ENCODE measurements at places on chromosomes 1 and 21.

- DNase-seq, result no peak
Measured at GRCh38 chr1:50852889-50853288, 107.2 kb downstream of the FAF1 start.

GRCh38 chr1:243315455-243315854 is 59.6 kb downstream of the SDCCAG8 start:
- DNase-seq, result no peak

DNA sequence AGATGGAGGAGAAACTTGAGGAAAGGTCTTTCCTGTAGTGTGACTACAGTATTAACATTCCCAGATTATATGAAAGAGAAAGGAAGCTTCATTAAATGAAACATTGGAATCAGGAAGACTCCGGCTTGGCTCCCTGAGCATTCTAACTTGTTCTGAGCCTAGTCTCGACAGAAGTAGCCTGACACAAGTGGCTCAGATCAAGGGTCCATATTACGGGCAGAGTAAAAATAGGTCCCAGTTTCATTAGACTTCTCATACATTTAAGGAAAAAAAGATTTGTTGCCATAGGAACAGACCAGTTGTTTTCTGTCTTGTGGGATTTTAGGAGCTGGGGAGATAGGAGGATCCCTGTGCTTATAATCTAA is 12.8 kb downstream of the SMAP2 start:
- DNase-seq, result no peak

- no peak for DNase-seq
Measured at GRCh38 chr1:14163246-14163645, 435.2 kb upstream of the KAZN start.

- DNase-seq, result no peak
Measured at GRCh38 chr1:145922266-145922665, 3.7 kb upstream of the PEX11B start.

GRCh38 chr1:91400133-91400725 is 4.4 kb downstream of the HFM1 start:
- no peak for DNase-seq

DNA sequence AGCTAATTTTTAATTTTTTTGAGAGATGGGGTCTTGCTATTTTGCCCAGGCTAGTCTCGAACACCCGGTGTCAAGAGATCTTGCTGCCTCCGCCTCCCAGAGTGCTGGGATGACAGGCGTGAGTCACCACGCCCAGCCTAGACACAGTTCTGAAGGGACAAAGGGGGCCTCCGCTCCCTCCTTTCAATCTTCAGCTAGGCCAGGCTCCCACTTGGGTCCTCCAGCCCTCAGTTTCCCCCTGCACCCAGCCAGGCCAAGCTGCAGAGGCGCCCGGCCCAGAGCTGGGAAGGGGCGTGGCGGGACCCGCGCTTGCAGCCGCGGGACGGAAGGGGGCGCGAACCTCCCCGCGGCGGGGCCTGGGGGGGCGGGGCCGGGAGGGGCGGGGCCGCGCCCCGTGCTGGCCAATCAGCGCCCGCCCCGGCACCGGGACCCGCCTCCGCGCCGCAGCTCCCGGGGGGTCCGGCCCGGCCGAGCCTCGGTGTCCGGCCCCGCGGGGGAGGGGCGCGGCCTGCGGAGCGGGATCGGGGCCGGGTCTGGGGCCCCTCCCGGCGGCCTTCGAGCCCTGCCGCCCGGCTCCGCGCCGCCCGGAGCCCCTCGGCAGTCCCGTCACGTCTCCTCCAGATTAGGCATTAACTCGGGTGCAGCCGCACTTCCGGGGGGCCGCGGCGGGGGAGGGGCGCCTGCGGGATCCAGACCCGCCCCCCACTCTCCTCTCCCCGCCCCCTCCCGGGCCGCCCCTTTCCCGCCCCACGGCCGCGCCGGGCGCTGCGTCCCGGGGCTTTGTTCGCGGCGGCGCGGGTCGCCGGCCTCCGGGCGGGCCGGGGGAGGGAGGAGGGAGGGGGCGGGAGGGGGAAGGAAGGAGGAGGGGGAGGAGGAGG is 559 bp upstream of the AGRN start:
- DNase-seq, result peak; percentile 92

DNA sequence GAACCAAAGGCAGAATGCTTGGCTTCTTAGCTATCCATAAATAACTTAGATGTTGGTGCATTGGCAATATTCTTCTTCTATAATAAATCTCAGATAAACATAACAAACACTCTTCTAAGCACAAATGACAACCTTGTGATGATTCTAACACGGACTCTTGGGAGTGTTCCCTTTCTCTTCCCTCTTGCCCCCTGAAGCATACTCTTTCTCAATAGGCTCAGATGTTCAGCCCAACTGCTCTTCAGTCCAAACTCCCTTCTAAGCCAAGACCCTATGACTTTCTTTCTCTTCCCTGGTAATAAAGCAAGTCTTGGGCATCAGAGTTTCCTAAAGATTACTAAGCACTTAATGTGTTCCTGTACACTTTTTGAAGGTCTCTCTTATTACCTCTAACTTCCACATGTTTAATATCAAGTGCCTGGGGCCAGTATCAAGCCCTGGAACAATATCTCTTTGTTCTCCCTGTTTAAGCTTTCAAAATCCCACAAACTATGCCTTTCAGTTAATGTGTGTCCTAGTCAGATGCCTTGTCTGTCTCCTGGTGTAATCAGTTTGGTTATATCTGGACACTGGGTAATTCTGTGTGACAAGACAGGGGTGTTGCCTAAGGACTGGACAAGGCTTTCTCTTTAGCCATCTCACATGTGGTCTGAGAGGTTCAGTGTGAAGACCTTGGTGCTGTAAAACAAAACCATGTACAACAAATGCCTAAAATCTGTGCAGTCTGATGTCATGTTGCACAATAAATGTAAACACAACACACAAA is 92.9 kb upstream of the IVNS1ABP start:
- DNase-seq, result no peak

DNA sequence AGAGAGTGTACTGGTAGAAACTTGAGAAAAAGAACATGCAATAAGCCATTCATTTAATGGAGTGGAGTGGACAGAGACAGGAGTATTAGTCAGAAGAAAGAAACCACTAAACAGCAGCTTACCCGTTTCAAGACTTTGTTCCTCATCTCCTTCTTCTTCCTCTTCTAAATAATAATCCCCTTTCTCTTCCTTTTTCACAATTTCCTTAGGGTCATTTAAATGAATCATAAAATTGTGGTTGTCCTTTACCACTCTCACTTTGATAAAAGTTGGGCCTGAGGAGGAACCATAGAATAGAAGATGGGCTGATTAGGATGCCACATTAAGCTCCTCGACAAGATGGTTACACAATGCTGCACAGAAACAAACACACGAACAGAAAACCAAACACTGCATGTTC is 109.6 kb downstream of the WDR3 start:
- no peak for DNase-seq

DNA sequence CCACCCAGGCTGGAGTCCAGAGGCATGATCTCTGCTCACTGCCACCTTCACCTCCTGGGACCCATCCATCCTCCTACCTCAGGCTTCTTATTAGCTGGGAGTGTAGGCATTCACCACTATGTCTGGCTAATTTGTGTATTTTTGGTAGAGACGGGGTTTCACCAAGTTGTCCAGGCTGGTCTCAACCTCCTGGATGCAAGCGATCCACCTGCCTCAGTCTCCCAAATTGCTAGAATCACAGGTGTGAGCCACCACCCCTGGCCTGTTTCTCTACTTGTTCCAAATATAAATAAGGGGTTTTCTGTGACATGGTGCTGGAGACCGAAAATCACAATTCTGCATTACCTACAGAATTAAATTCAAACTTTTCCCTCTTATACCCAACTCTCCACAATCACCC is 36.6 kb upstream of the HSD3B1 start:
- no peak for DNase-seq

DNA sequence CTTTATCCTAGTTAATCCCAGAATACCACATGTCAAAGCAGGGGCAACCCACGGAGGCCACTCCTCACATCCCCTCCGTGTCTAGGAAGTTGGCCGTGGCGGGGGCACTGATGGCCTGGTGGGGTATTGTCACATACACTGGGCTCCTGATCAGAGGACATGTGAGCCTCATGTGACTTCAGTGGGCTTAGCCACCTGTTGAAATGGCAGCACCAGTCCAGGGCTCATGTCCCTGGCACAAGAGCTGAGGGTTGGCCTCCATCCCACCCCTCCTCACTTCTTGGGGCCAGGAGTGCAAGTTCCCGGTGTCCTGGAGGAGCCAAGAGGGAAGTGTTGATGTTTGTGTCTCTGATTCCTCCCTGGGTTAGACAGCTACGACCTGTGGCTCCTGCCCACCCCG is 313.4 kb downstream of the CAMTA1 start:
- no peak for DNase-seq

DNA sequence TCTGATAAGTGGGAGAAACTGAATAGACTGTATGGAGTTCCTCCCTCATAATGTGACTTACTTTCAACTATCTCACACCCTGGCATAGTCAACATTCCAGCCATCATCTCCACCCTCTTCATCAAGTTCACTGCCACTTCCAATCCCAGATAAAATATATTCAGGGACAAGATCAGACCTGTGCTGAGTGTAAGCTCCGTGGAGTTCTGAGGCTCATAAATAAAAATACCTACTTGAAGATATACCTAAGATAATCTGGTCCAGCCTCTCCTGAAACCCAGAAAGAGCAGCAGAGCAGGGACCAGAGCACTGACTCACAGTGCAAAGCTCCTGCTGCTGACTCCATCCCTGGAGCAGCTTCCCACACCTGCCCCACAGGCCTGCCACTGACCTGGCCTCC is 1.7 kb upstream of the LCE7A start:
- no peak for DNase-seq

GRCh38 chr1:115327270-115327669 is 10.8 kb downstream of the NGF start:
- DNase-seq, result no peak

- no peak for DNase-seq
Measured at GRCh38 chr1:183590244-183591191, at the start of gene NCF2. Gene NCF2, minus strand, starts transcription at chr1:183590459. Its CDS starts 130 bp downstream, at chr1:183590329.

GRCh38 chr1:1760345-1760650 is 18.0 kb downstream of the NADK start:
- DNase-seq, result no peak

DNA sequence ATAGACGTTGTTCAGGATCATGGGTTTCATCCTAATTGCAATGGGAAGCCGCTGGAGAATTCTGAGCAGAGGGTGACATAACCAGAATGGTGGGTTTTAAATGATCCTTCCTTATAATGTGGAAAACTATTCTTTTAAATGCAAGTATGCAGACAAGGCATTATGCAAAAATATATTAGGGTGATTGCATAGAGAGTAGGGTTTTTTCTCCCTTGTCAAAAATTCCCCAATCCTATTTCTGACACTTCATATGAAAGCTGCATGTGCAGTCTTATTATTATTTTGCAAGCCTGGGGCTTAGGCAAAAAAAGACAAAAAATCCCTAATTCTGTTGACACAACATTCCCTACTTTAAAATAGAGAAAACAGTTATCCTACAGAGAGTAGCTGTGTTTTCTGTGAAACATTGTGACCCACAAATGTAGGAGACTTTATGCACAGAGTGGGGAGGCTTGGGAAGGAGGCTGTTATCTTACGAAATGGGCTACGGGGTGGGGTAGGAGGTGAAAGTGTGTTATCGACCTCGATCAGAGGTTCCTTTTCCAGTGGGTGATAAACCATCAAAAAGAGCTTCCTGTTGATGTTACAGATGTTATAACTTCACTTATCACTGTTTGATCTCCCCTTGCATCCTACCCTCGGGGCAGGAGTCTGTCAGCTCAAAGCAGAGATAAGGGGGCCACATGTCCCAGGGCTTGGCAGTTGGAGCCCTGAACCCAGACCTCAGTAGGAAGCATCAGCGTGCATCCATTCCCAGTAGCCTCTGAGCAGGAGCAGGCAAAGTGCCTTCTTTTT is 27.2 kb downstream of the RHEX start:
- DNase-seq, result no peak

GRCh38 chr1:39098546-39099250 is 72.5 kb downstream of the NDUFS5 start:
- no peak for DNase-seq

DNA sequence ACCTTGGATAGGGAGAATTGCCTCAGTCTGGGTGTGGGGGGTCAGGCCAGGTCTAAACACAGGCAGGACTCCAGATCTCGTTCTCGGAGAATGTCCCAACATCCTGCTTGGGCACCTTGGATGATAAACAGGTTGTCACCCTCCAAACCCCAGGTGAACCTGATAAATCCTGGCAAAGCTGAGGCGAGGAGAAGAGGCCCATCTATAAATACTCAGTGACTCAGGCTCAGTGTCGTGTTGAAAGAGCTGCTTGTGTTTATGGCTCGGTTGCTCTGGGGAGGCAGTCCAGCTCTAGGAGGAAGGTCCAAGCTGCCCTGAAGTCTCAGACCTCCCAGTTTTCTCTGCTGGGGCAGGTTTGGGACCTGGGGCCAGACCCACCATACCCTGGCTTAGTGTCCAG is 15.8 kb upstream of the TRIM63 start:
- DNase-seq, result no peak

GRCh38 chr1:8529901-8530300 is 212.0 kb downstream of the SLC45A1 start:
- no peak for DNase-seq

DNA sequence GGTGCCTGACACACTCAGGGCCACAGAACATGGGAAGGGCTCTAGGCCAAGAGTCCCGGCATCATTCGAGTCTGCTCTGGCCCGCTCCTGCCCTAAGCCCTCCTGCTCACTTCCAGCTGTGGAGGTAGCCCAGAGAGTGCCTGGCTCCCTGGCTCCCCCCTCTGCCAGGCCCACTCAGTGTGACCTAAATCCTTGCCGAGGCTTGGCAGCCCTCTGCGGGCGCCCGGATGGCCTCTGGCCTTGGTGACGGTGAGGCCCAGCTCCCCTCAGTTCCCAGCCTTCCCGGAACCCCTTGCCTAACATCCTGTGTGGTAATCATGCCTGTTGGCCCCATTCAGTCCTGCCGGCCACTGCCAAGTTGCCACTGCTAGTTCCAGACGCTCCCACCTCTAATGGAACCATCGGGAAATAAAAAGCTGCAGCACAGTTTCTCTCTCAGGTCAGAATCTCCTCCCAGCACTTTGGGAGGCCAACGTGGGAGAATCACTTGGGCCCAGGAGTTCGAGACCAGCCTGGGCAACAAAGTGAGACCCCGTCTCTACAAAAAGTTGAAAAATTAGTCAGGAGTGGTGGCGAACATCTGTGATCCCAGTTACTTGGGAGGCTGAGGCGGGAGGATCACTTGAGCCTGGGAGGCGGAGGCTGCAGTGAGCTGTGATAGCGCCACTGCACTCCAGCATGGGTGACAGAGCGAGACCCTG is 1.2 kb upstream of the H6PD start:
- no peak for DNase-seq

- no peak for DNase-seq
Measured at GRCh38 chr1:5814046-5814619, 178.1 kb downstream of the NPHP4 start.

- no peak for DNase-seq
Measured at GRCh38 chr1:150309758-150310508, 11.4 kb upstream of the PRPF3 start.

- DNase-seq, result no peak
Measured at GRCh38 chr1:89974696-89975470, 20.0 kb upstream of the ZNF326 start.

DNA sequence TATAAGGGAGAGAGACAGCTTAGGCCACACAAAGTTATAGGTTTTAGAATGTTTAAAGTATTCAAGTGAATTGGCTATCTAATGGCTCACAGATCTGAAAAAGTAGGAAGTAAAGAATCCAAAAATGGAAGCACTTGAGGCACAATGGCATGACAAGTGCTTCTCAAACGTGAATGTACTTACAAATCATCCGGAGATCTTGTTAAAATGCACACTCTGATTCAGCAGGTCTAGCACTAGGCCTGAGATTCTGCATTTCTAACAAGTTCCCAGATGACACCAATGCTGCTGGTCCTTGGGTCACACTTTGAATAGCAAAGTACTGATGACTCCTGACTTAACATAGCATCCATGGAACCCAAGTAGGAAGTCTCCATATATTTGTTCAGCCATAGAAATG is 20.9 kb upstream of the AGL start:
- no peak for DNase-seq

- DNase-seq, result no peak
Measured at GRCh38 chr1:116682641-116683221, 15.2 kb upstream of the IGSF3 start.
